ENCODE measurements at places on chromosomes 12 and 14.
A peak's percentile ranks its signal among the peaks of the same experiment; 100 is the strongest.

DNA sequence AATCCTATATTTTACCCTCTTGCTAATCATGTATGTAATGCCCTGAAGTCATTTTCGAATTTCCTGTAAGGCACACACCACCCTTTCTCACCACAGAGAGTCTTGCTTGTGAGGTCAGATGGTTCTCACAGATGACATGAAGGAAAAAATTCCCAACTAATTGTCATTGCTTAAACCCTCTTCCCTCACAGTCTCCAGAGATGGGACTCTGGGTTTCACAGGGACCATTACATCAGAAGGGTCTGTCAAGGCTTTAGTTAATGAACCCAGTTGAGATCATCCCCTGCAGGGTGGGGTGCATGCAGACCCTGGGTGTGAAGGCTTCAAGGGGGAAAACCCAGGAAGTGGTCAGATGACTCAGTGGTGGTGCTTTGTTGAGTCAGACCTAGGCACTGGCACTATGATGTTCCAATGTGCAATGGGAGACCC is 229.6 kb downstream of the BCAT1 start:
- no peak for DNase-seq

DNA sequence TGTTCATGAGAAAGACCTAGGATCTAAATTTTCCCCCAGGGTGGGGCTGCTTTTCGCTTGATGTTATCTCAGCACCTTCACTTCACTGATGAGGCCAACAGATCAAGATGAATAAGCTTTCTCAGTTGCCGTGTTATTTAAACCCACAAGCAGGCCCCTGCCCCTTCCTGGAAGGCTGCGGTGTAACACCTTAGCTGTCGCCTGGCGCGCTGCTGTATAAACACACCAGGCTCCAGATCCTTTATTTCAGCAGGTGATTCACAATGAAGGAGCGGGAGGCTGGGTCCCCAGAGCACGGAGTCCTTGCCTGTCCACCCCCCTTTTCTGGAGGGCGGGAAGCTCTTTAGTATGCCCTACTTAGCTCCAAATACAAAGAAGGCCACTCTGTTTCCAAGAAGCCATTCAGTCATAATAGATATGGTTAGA is 515.4 kb downstream of the FUT8 start:
- DNase-seq, result peak; percentile 6

GRCh38 chr12:57248934-57249742 is 1.8 kb downstream of the STAC3 start:
- DNase-seq, result no peak

- DNase-seq, result no peak
Observed at GRCh38 chr14:103613517-103613916, 15.5 kb upstream of the KLC1 start.

GRCh38 chr12:27015730-27016076 is 1.5 kb upstream of the TM7SF3 start:
- DNase-seq, result no peak

DNA sequence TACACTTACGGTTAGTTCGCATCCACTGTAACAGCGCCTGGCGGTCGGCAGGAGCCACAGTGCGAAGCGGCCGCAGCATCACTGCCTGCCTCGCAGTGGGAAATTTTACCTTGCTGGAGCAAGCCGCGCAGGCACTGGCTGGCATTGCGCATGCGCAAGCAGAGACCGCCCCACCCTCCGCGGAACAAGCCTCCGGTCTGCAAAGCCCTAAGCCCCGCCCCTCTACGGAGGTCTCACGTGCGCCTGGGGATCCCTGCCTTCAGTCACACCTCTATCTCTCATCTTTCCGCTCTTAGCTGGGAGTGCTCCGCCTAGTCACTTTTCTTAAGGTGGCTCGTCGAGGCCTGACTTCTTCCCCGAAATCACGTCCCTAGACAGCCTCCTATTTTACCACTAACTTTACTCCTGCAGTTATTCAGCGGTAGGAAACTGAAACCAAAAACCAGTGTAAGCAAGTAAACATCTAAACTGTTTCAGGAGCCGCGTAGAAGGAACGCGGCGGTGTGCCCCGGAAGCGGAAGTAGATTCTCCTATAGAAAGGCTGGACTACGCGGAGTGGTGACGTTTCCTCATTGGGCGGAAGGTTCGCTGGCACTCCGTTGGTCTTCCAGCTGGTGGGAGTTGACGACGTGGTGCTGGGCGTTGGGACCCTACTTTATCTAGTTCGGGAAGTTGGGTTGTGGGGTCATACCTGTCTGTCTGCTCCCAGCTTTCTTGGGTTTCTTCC is at the start of gene SRP54:
Gene SRP54, plus strand, starts transcription at position 572 of the 727 bp plus-strand sequence. CDS start 13,718 bp downstream, outside the sequence.
- DNase-seq, result peak; percentile 99

- DNase-seq, result no peak
Observed at GRCh38 chr14:60163693-60164092, 1.5 kb downstream of the DHRS7 start.

DNA sequence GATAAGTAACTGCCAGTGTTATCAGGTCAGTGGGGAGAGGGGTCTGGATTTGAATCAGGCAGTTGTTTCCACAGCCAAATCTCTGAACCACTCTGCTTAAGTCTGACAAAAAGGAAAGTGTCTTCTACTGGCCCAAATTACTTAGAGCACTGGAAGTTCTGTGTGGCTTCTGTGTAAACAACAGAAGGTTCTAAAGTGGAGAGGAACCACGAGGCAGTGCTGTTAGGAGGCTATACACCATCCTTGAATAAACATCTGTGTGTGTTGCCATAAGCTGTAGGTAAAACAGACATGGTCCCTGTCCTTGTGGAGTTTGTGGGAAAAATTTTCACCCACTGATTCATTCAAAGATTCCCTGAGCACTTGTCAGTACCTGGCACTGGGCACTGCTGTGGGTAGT is 50.0 kb downstream of the GALNT4 start:
- no peak for DNase-seq

GRCh38 chr14:98931911-98932310 is 340.1 kb downstream of the BCL11B start:
- no peak for DNase-seq

- DNase-seq, result peak; percentile 79
Observed at GRCh38 chr12:63862187-63862968, 17.9 kb downstream of the SRGAP1 start.

DNA sequence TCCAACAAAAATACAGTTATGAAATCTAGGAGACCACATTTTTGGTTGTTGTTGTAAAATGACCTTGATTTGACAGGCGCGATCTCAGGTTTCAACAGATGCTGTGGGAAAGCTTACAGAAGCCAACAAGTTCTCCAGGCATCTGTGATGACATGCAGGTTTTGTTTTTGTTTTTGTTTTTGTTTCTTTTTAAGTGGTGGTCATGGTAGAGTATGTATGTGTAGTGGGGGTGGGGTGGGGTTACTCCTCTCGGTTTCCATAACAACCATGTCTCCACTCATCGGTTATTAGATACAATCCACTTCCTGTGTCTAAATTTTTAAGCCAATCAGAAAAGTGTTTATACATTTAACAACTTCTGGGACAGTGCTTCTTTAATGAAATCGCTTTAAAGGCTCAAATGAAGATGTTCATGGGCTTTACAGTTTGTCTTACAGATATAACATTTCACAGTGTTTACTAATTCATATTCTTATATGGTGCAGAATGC is 199.9 kb upstream of the FOXN3 start:
- DNase-seq, result no peak

GRCh38 chr12:122381021-122381420 is 41.4 kb downstream of the CLIP1 start:
- DNase-seq, result no peak

- DNase-seq, result no peak
Observed at GRCh38 chr14:68000511-68000910, 180.9 kb downstream of the RAD51B start.

DNA sequence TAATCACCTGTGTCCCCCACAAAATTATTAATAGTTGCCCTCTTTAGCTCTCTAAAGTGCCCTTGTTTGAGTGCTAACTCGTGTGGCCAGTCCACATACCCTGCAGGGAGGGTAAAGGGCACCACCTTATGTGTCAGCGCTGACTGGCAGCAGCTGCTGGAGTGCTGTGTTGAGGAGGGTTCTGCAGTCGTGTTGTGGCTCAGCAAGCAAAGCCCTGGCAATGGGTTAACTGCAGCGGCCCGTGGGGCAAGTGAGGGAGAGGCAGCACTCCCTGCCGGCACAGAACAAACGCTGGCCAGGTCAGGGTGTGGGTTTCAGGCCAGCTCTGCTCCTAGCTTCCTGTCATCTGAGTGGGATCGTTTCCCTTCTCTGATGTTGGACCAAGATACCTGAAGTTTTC is 369.8 kb downstream of the CACNA1C start:
- DNase-seq, result no peak

GRCh38 chr12:75702477-75703093 is 191.2 kb upstream of the KRR1 start:
- no peak for DNase-seq

- no peak for DNase-seq
Observed at GRCh38 chr12:53320352-53321195, 836 bp downstream of the AAAS start.

DNA sequence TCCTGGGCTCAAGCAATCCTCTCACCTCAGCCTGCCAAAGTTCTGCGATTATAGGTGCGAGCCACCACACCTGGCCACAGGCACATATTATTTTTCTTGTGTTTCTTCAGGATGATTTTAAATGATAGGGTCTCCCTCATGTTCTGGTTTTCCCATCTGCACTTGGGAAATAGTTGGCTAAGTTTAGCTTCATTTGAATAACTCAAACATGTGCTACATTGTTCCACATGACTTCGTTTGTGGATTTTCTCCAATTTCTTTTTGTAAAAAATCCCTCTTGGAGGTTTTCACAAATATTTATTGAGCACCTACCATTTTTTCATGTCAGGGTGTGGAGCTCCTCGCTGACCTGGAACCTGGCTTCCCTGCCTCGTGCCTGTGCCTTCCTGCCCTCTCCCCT is 55.2 kb upstream of the GNPNAT1 start:
- DNase-seq, result no peak

DNA sequence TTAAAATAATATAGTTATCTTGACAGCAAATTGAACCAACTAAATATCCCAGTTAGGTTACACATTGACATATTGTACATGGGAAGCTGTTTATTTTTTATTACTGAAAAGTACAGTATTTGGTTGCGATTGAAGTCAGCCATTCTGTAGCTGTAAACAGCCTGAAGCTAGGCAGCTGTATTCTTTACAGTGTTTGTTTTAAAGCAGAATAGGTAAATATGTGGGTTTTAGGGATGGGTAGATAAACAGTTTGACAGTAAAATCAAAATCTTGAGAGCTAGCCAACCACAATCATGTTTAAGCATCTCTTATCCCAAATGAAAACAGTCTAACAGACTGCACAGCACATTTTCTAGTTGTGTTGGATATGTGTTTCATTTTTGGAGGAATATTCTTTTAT is 45.7 kb downstream of the TTC6 start:
- no peak for DNase-seq

DNA sequence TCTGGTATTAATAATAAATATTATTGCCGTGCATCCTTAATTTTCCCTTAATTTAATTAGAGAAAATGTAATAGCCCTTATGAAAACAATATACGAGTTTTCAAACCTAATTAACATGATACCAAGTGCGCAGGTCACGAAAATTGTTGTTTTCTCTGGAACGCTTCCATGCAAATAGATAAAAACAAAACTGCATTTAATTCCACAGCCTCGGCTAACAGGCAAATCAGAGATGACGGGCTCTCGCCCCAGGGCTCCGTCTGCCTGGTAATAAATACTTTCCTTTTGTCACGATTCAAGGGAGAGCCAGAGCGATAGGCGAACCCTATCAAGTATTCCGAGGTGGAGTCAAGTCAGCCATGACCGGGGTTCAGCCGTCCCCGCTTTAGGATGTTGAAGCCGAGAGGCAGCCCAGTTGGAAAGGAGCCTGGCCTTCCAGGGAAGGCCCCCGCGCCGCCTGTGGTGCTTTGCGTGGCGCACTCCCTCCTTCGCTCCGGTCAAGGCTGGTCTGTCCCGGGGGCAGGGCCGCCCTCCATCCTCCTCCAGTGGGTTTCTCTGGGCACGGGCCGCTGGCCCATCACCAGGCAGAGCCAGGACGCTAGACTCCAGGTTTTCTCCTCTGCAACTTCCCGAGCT is 137.8 kb upstream of the GSC start:
- no peak for DNase-seq

DNA sequence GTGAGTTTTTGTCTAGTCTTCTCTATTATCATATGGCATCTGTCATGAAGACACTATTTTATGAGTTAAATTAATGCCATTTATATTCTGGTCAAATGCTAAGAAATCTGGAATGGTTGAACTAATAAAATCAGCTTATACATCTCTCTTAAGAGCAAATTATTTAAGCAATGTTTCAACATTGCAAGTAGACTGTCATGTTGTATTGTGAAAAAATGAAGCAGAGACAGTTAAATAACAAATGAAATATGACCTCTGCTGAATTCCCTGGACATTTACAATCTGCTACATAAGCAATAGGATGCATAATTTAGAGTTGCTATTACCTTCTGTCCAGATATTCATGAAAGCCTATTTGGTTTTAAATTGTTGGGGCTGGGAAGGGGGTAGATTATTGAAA is 30.6 kb downstream of the NAV3 start:
- no peak for DNase-seq

DNA sequence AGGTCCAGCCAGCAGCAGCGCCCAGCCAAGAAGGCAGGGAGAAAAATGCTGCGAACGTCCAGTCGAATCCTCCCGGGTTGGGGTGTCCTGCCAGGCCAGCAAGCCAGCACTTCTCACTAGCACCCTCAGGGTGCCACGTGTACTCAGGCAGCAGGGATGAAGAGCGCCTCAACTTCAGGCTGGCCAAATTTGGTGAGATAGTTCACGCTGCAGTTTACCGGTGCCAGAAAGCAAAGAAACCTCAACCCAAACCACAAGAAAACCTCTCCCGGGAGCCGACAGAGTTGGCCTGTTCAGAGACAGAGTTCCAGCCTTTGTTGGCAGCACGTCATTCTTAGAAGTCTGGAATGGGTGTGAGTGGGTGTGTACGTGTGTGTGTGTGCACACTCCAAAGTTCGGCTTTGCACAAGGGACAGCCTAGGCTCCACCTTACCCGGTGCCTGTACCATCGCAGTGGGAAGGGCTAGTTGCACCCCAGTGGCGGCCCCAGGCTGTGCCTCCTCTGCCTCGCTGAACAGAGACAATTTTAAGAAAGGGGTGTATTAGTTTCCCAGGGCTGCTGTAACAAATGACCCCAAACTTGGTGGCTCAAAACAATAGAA is 42.1 kb downstream of the ELK3 start:
- DNase-seq, result no peak

- DNase-seq, result no peak
Observed at GRCh38 chr12:1576410-1577241, 17.8 kb downstream of the FBXL14 start.

DNA sequence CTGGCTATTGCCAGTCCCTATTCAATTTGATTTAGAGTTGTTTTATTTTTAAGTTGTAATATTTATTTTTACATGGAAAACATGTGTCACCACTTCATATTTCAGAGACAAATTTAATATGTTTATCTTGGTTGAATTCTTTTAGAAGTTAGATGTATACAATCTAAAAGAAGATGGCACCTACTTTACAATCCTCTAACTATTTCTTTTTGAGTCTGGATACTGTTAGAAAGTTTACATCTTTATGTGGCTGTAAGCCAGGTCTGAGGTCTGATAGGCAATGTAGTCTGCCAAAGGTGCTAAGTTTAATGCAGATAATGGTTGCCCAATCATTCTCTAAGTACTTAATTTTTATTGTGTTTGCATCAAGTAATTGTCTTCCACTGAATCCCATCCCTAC is 7.2 kb upstream of the LMO3 start:
- DNase-seq, result no peak

- DNase-seq, result no peak
Observed at GRCh38 chr14:79630288-79630960, 580.9 kb downstream of the DIO2 start.

GRCh38 chr12:104213952-104214351 is 1.6 kb upstream of the TXNRD1 start:
- DNase-seq, result no peak

GRCh38 chr14:21070083-21070609 is at the start of gene ARHGEF40:
Gene ARHGEF40 (plus strand): TSS chr14:21070304. CDS start chr14:21070397, 93 bp downstream.
- DNase-seq, result peak; percentile 65

- no peak for DNase-seq
Observed at GRCh38 chr12:50157259-50157658, 9.9 kb downstream of the CERS5 start.
